Subcutaneous adipose tissue (tissue), 4 donors: ENCODE measurements at places on chromosomes 7 and 10. TPM values are rescaled to one million over a fixed set of nuclear protein-coding genes. Genes with fewer than 3 reads are reported as not detected.

Gene TMEM139
- 11.9 TPM for total RNA-seq

Gene H2BK1
- total RNA-seq: not detected

Gene UCMA
- not detected for total RNA-seq

Gene COL13A1
- 0.44 TPM for total RNA-seq

Gene CFAP43
- total RNA-seq: not detected

Gene ANKRD1
- not detected for total RNA-seq

Gene EN2
- total RNA-seq: not detected

Gene GPR15LG
- total RNA-seq: not detected

Gene FIGNL1
- total RNA-seq: 6.6 TPM

Gene PDE1C
- total RNA-seq: 2.9 TPM

Gene MMRN2
- 47.3 TPM for total RNA-seq

Gene NUPR2
- not detected for total RNA-seq

Gene CCDC146
- total RNA-seq: 16.1 TPM

Gene TLL2
- not detected for total RNA-seq
